ENCODE measurements at places on chromosomes 12 and 14. TPM values are rescaled to one million over a fixed set of nuclear protein-coding genes. Genes with fewer than 3 reads are reported as not detected.

DNA sequence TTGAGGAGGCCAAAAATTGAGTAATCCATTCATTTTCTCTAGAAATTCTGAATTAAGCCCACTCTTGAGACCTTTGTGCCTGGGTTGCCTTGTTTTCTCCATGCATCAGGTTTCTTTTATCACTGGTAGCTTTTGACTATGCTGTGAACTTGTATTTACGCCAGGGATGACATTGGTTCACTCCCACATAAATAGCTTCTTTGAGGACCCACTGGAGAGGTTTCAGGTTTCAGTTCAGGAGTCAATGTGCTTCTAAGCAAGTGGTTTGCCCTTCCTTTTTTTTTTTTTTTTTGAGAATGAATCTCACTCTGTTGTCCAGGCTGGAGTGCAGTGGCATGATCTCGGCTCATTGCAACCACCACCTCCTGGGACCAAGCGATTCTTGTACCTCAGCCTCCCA lies 10.2 kb upstream of the SLC17A8 start:
- no peak for DNase-seq

- no peak for DNase-seq
Measured at GRCh38 chr14:99224116-99224910, 47.7 kb downstream of the BCL11B start.

- peak; percentile 17 for DNase-seq
Measured at GRCh38 chr12:14911131-14911530, 25.5 kb upstream of the MGP start.

- DNase-seq, result no peak
Measured at GRCh38 chr12:75935539-75936242, 95.9 kb downstream of the PHLDA1 start.

DNA sequence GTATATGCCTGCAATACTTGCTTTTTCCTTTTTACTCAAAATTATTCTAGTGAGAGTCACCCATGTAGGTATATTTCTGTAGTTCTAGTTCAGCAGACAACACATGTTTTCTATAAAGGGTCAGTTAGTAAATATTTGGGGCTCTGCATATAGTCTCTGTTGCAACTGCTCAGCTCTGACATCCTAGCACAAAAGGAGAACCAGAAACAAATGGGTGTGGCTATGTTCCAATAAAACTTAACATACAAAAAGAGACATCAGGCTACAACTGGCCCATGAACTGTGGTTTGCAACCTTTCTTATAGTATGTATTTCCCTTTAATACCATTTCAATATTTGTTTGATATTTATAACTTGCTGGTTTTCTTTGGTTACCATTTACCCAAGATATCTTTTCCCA lies 11.9 kb downstream of the NT5DC3 start:
- DNase-seq, result no peak

GRCh38 chr12:112314981-112315380 lies 67.2 kb downstream of the HECTD4 start:
- no peak for DNase-seq

GRCh38 chr14:22099942-22100763 lies 426.5 kb upstream of the OR4E1 start:
- DNase-seq, result peak; percentile 61

DNA sequence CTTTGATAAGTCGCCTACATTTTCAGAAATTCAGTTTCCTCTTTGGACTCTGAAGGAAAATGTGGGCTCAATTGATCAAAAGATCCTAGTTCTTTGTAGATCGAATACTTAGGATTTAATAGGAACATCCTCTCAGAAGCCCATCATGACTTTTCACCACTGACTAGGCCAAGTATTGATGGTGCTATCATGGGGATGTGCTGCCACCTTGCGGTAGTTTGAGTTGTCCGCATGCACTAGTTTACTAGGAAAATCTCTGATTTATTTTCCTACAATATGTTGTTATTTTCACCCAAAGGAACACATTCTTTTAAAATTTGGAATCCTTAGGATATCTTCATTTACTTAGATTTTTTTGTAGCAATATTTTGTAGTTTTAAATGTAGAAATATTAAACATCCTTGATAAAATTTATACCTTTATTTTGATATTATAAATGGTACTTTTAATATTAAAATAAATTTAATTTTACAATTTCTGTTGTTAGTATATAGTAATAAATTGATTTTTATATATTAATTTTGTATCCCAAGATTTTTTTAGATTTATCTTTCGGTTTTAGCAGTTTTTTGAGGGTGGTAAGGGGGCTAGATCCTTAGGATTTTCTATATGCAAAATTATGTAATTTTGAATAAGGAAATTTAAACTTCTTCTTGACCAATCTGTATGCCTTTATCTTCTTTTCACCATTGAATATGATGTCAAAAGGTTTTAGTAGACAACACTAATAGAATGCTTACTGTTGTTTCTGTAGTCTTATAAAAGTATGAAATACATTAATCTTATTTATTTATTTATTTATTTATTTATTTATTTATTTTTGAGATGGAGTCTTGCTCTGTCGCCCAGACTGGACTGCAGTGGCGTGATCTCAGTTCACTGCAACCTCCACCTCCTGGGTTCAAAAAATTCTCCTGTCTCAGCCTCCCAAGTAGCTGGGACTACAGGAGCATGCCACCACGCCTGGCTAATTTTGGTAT lies 52.9 kb upstream of the OR9K2 start:
- DNase-seq, result peak; percentile 83

The SYNE3 gene
- total RNA-seq, result 12.1 TPM

The SUDS3 gene
- total RNA-seq, result 48.7 TPM

The ACOT4 gene
- total RNA-seq, result 3.4 TPM
